ENCODE measurements at places on chromosomes 16 and 17. TPM values are rescaled to one million over a fixed set of nuclear protein-coding genes. Genes with fewer than 3 reads are reported as not detected.
A peak's percentile ranks its signal among the peaks of the same experiment; 100 is the strongest.

Gene KRT39
- not detected for total RNA-seq

Gene HEXD
- 25.0 TPM for total RNA-seq

Gene RGS9
- 1.1 TPM for total RNA-seq

DNA sequence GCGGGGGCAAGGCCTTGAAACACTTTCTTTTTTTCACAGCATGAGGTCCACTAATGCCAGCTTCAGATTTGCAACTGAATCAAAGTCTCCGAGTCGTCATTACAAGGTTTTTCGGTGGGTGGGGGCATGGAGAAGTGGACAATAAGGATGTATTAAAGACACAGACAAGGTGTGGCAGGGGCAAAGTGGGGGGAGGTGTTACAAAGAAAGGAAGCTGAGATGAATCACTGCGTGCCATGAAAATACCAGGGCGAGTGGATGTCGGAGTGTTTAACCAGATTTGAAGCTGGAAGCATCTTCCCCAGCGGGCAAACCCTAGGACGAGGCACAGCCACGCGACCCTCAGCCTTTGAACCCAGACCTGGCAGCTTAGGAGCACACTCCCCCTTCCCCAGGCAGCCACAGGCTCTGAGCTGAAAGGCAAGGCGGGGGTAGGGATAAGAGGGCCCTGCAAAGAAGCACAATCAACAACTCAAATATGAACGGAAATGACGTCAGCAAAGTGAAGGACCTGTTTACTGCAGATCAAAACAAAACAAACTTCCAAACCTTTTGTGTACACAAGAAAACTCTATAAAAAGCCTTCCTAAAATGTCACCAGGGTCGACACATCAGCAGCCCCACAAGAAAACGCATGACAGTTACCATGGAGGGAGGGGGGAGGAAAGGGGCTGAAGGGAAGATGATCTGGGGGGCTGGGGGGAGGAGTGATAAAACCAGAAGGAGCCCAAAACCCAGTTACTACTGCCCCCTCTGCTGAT lies 5.6 kb upstream of the ZFHX3 start:
- no peak for DNase-seq

- peak; percentile 34 for DNase-seq
Observed at GRCh38 chr16:27381236-27381635, 20.7 kb upstream of the IL21R start.

DNA sequence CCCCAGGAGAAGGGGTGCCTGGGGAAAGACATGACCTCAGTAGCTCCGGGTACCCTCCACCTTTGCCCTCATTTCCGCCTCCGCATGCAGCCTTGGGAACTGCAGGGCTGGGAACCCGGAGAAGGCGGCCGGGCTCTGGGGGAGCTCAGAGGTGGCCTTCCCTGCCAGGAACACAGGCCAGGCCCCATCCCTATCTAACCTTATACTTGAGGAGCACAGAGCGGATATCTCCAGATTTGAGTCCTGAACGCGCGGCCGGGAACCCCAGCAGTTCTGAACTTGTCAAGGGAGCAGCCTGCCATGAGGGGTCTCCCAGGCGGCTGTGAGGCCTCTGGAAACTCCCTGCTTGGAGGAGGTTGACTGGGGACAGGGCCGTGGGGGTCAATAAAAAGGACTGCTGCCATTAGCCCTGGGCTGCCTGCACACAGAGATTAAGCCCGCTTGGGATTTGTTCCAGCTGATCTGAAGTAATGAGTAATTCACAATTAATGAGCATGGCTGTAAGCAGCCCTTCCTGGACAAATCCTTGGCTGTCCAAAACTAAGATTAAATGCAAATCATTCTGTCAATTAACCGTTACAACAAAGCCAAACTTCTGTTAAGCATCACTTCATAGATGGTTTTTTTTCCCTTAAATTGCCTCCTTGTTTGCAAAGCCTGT lies 26.3 kb upstream of the METRNL start:
- DNase-seq: no peak

GRCh38 chr16:11118479-11118878 lies 137.5 kb downstream of the SOCS1 start:
- DNase-seq: no peak

DNA sequence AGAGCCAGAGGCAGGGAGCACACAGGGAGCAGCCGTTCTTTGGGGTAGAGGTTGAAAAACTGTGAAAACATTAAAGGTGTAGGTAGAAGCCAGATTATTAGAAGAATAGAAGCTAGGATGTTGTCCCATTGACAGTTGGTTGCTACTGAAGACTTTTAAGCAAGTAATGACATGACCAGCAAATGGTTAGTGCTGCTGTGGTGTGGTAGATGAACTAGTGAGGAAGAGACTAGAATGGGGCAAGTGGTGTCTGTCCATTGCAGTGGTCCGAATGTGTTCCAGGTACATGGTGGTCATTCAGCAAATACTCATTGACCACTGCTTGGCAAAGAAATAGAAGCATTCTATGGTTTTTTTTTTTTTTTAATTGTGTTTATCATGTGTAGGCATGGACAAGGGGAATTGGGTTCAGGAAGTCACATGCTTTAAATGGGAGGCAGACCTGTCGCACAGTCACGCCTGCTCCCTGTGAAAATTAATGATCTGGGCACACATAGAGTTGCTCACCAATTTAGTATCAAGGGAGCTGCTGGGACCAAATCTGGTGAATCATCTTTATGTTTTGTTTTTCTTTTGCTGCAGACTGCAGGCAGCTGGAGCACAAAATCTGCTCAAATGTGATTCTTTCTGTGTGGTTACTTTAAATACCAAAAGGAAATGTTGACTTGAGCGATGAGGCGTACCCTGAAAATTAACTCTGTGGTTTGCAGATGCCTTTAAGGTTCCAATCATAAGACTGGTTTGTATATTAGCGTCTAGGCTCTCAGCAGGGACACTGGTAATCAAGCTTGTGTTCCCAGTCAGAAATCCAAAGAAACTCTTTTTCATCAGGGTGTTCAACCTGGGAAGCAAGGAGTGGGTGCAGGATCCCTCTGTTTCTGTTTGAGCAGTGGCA lies 30.7 kb downstream of the YPEL2 start:
- DNase-seq: peak; percentile 15

DNA sequence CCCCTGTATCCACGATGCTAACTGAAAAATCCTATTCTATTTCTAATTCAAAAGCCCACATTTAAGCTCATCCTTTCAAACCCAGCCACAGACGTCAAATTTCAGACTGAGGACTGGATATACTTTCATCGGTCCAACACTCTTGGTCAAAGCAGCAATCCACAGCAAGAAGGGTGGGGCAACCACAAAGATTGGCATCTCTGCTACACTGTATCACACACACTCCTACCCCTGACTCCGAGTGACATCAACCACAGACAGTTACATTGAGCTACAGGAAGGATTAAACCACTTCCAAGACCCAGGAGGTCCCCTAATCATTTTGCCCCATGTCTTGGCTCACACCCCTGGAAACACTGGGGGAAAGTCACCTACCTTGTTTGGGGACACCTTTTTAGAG lies 61.3 kb downstream of the GRIN2A start:
- DNase-seq: no peak

DNA sequence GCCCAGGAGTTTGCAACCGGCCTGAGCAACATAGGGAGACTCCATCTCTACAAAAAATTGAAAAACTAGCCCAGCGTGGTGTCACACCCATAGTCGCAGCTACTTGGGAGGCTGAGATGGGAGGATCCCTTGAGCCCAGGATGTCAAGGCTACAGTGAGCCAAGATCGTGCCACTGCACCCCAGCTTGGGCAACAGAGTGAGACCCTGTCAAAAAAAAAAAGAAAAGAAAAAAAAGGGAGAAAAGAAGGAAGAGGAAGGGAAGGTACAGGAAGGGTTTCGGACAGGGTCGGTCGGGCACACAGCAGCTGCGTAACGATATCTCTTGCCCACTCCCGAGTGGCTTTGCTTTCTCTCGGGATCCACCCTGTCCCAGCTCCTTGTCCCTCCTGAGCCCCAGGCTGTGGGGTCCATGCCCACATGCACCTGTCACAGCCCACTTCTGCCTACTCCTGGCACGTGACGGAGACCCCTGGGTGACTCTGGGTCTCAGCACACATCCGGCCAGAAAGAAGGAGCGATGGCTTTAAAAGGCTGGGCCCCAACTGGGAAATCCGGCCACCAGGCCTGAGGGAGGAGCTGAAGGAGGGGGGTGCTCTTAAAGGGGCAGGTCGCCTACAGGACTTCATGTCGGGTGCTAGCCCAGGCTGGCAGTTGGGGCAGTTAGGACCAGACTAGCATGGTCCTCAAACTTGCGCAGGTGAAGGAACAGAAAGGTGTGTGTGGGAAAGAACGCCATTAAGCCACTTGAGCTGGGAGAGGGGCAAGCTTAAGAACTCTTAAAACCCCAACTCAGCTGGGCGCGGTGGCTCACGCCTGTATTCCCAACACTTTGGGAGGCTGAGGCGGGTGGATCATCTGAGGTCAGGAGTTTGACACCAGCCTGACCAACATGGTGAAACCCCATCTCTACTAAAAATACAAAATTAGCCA lies at the start of gene GHDC:
TSS of gene GHDC (minus strand) at position 526 of the 931 bp plus-strand sequence. CDS start 913 bp downstream, outside the sequence.
- peak; percentile 86 for DNase-seq

DNA sequence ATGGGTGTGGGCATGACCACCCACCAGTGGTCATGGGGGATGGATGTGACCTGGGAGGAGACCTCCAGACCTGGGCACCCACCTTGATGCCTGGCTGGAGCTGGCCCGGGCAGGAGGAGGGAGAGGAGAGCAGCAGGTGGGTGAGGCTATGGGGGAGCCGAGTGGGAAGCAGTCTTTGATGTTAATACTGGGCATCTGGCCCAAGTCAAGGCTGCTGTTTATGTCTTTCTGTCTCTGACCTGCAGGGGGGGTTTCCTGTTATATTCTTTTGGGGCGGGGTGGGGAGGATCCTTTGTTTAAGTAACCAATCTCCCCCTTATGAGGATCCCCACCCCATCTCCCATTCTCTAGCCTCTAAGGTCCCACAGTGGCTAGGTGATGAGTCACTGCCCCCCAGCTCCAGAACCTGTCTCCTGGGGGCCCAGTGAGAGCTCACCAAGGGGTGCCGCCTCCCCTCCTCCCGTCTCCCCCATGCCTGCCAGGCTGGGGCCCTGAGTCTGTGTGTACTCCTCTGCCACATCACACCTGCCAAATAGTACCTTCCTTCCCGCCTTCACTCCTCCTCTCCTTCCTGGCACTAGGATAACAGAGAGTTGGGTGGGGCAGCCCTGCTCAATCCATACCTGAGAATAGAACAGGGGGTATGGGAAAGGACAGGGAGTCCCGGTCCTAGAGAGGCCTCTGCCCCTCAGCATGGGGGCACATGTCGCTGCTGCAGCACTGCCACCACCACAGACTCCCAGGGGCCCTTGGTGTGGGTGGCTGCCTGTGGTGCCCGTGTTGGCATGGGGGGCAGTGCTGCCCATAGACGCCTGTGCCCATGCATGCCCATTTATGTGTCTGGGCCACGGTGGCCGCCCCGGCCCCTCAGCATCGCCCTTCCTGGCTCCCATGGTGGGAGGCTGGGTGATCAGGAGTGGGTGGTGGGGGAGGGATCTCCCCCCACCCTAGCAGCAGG lies 7.3 kb downstream of the THRA start:
- DNase-seq: no peak

DNA sequence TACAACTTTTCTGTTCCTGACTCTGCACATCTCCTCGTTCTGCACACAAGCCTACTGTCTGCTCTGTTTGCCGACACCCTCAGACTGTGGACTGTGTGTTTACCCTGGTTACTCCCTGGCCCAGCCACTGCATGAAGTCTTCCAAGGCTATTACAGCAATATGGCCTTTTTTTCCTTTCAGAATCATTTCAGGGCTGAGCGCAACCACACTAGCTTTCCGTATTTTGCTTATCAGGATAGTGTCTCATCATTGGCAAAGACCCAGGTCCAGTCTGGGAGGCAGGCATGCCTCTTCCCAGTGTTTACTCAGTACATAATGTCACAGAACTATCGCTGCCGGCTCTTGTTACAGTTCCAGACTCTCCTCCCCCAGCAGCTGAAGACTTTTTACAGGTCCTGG lies 10.1 kb downstream of the DNAH9 start:
- DNase-seq: no peak

DNA sequence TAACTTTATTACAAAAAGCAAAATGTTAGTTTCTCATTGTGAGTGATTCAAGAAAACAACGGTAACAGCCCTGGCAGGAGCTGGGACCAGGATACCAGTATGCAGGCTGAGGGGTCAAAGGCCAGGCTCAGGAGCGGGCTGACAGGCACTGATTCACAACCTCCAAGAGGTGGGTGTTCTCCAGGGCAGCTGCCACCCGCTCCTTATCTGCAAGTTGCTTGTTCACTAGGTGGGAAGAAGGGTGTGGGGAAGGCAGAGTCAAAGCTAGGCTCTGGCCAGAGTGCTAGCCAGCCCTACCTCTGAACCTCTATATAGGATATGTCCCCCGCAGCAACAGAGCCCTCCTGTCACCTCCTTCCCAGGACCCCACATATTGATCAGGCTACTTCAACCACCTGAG lies 2.1 kb downstream of the CIAO2B start:
- no peak for DNase-seq

Measured in CD8-positive, alpha-beta T cell (primary cell).